ENCODE measurements at places on chromosomes 1 and 21.

DNA sequence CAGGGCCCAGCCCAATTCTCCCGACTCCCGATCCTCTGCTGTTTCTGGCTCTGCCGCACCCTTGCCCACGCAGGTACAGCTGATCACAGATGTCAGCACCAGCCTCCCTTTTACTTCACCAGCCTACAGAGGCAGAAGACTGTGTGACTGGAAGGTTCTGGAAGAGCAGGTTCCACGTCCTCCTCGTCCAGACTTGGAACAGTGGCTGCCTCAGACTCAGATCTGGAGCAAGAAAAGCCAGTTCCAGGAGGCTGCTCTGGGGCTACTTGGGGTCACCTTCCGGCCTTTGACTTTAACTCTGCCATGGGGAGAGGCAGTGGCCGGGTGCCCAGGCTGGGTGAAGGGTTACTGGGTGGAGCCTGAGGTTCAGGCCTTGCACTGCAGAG, 16.1 kb upstream of the KLHDC7A start:
- DNase-seq, result no peak

DNA sequence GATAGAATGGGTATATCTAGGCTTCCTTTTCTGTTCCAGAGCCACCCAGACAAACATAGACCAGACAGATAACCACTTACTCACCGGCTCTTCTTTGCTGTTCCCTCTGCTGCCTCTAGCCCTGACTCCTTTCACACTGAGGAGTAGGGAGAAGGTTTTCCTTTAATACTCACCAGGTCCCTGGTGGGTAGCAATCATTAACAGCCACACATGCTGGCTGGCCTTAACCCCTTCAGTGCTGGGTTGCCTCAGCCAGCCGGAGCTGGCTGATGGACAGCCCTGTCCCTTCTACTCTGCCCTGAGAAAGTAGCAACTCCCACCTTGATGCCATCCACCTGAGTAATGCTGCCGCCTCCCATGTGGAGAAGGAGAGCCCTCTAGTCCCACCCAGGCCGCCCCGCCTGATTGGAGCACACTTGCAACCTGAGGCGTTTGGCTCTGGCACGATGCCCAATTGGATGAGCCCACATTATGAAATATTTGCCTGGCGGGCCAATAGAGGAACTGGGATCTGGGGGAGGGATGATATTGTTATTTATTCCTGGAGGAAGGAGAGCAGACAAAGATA, 71.6 kb downstream of the PLEKHA6 start:
- no peak for DNase-seq

DNA sequence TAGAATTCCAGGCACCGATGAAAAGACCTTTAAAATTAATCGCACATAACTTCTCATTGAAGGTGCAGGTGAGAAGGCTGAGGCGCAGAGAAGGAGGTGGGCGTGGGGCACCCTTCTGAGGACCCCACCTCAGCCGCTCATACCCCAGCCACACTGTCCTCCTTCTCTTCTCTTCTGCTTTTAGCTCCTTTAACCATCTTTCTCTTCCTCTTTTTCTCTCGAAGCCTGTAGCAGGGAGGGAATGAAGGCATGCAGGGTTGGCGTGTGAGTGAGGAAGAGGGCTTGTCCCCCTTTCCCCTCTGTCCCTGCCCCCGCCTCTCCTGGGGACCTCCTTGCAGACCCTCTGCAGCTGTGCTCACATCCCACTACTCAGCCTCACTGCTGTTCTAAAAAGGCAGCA, 57.8 kb upstream of the CACNA1E start:
- DNase-seq, result no peak

- peak; percentile 11 for DNase-seq
Measured at GRCh38 chr1:183227422-183228346, 41.6 kb downstream of the LAMC2 start.

GRCh38 chr1:91589437-91589836, 88.8 kb downstream of the CDC7 start:
- no peak for DNase-seq

DNA sequence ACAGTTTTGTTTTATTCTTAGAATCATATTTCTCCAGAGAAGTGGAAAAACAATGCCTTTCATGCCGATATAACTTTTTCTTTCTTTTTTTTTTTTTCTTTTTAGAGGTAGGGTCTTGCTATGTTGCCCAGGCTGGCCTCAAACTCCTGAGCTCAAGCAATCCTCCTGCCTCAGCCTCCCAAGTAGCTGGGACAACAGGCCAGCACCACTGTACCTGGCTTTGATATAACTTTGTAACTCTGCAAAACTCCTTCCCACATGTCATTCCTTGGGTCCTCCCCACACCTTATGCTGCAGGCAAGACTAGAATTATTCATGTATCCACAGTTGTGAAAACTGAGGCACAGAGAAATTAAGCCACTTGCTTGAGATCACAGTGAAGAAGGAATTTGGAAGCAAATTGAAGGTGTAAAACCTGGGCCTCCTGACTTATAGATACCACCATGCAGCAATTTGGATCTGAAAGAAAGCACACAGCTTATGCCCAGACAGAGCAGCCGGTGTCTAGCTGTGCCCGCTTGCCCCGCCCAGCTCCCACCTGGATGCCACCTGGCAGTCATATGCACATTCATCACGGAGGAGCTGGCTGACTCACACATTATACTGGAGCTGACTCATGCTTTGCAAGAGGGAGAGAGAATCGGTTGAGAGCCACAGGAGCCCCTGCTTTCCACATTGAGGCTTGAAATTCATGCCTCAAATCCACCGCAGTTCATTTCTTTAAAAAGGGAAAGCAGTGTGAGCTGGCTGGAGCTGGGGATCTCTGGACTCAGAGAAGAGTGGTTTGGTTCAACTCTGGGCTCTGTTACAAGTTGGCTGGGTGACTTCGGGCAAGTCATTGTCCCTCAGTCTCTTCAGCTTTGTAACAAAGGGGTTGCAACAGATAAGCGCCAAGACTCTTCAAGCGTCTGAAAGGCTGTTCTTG, 8.3 kb upstream of the SLC2A1 start:
- no peak for DNase-seq

DNA sequence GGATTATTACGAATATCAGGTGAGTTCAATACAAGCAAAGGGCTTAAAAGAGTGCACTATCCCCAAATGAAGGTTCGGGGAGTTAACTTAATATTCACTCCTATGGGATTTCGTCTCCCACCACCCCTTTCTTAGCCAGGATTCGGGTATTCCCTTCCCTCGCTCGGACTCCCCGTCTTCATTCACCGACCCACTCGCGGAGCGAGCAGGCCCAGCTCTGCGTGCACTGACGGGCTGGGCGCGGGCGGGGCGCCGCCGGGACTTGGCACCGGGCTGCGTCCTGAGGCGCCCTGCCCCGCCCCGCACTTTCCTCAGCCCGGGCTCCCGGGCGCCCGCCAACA, 7.7 kb upstream of the MPZL1 start:
- no peak for DNase-seq

DNA sequence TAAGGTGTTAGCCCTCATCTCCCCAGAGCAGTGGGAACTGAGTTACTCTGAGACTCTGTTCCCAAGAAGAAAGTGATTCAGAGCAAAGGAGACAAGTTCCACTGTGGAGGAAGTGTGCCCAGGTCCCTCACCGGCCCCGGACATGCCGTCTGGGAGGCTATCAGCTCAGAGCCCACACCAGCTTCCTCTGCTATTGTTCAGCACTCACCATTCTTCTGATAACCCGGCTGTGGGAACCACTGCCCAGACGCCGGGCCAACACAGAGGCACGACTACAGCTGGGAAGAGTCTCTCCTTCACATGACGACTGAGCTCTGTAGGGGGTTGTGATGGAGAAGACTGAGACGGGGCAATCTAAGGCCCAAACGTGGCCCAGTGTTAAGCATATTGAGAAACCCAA, 34.2 kb upstream of the GJA5 start:
- DNase-seq, result no peak

DNA sequence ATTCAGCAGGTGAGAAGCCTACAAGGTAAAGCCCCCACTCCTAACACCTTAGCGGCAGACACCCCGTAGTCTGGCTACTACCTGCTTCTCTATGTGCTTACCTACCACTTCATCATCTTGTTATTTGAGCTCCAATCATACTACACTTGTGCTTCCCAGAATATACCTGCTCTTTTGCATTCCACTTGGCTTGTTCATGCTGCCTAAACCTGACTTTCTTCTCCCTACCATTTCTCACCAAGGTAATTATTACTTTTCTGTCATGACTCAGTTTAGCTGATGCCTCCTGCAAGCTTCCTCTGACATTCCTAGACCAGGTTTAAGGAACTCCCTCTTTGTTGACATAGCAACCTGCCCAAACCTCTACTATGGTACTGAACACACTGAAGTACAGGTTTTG, 495.6 kb upstream of the C1orf87 start:
- no peak for DNase-seq

DNA sequence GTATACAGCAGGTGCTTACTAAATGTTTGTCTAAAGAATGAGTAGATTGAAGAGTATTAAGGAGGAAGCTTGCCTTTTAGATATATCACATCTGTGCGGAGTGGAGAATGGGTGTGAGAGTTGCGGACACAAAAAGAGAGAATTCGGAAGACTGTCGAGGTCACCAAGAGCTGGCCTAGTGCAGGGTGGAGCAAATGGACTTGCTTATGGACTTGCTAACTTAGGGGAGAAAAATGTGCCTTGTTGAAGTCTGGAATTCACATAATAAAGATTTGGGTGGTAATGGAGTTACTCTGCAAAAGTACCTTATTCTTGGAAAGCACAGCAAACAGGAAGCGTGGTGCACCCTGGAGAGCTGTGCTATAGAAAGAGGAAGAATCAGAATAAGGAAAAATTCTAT, 361.7 kb downstream of the PRDM2 start:
- no peak for DNase-seq

- DNase-seq, result no peak
Measured at GRCh38 chr1:41467673-41468072, 16.8 kb downstream of the EDN2 start.

DNA sequence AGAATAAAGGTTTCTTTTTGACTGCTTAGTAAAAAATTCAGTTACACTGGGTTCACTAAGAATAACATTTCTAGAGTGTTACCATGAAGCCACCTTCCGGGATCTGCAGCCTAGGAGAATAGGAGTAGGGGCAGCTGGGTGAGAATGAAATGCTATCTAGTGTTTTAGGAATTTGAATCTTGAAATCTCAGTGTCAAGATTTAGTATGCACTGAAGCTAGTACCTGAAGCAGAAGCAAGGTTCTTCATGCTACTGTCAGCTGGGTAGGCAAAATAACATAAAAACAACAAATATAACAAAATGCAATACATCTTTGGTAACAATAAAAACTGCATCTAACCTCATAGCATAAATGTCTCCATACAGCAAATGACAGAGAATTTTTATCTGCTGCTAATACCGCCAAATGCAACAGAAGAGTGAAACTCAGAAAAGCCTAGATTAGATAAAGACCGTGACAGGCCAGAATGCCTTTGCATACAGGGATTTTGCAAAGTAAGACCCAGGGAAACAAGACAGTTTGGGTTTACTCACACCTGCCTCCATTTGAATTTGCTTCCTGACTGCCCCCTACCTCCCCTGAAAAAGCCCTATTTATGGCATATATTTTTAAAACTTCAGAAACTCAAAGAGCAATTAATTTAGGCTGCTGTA, 58.2 kb downstream of the GADD45A start:
- DNase-seq, result no peak

DNA sequence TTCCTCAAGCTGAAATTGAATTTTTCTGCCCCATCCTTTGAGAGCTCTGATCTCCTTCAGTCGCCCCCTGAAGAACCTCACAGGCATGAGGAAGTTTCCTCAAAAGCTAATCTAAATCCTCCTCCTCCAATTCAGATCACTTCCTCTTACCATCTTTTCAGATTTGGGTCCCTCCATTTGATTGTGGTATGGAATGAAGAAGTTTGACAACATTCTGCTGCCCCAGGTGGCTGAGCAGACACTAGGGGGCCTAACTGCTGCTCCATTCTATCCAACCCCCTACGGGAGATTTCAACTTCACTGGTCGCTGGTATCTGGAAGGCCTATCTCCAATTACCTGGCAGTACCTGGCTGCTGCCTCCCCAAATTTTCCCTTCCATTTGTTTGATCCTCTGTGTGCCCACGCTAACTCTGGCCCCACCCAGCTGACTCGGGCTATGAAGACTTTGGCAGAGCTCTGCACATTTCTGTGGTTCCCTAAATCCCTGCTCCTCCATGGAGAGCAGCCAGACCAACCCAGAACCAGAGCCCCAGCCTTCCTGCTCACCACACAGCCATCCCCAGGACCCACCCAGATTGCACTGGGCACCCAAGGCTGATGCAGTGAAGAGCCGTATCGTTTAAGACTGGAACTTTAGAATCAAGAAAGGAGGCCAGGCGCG, 7.8 kb downstream of the IRF6 start:
- no peak for DNase-seq

DNA sequence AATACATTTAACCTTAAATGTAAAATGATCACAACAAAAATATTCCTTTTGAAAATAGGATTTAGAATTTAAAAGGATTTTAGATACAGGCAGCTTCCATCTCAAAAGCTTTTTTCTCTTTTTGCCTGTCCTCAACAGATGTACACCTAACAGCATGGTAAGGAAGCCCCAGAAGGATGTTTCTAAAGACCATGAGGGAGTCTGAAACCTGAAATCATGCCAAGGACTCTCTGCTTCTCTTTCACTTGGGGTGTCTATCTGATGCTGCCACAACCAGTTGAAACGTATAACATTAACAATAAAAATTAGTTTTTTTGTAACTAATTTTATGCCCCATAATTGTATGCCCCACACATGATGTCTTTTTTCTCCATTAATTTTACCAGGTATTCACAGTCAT, 5.4 kb upstream of the ZNF281 start:
- no peak for DNase-seq

DNA sequence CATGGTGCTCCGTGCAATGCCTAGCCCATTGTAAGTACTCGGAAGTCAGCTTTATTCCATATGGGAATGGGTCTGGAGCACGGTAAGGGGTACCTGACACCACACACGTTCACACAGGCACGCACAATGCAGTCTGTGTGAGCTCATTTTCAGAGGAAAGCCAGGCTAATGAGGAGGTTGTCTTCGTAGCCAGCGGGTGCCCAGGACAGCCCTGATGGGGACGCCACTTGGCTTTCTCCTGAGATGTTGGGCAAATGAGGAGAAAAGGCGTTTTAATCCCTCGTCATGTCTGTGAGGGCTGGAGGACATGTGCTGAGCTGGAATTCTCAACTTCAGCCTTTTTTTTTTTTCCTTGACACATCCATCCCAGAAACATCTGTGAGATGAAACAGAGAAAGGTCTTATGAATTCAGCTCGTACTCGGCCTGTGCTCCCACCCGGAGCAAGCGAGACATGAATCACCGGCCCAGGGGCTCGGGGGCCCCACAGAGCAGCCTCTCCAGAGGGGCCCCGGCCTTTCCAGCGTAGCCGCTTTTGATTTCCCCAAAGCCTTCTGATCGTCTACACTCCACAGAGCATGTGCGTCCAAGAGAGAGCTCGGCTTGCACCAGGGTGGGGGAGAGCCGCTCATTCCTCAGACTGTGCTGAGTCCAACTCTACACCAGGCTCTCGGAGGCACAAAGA, 125.1 kb downstream of the EPHB2 start:
- no peak for DNase-seq

DNA sequence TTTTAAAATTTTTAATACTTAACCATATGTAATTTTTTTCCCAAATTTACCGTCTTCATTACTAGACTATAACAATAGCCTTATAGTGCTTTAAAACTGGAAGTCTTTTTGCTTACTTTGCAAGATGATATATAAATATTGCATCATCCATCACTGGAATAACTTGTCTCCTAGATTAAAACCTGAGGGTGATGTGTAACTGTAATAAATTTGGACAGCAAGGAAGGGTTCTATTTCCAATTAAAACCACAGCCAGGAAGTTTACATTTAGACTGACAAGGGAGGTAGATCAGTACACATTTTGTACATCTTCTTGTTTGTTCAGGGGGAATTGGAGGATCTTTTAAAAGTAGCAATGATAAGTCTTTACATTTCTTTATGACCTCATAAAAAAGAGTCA, 21.9 kb downstream of the NTNG1 start:
- no peak for DNase-seq

Data from CD4-positive, alpha-beta T cell treated with Interleukin-1 beta for 1 hour (primary cell).